ENCODE measurements at places on chromosomes 4 and X.

DNA sequence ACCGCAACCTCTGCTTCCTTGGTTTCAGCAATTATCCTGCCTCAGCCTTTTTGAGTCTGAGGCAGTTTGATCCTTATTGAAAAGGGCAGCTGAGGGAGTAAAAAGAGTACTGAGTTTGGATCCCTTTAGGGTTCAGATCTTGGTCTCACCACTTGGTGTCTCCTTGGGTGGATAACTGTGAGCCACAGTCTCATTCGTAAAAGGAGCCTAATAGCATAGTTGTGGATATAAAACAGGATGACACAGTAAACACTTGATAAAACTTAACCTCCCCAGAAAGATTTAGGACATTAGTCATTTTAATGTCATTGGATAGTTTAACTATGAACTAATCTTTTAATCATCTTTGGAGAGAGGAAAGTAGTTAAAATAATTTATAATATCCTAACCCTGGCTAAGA lies 173.0 kb downstream of the ANK2 start:
- DNase-seq, result no peak

DNA sequence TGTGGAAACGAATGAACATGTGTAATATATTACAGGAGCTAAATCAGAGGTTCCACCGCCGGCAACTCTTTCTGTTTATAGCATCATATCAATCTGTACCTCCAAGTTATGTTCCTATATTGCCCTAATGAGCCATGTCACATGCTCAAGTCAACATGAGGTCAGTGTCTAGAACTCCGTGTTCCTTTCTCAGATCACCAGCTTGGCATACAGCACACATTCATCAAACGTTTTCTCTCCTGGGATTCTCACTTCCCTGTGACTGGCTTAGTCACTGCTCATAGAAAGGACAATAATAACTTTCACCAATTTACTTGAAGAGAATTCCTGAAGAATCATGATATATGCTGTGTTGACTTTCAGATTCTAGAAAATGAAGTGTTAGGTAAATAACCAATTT lies 532.0 kb upstream of the SPANXN1 start:
- no peak for DNase-seq

- DNase-seq, result no peak
Measured at GRCh38 chr4:93127489-93127888, 701.1 kb upstream of the ATOH1 start.

GRCh38 chrX:72105436-72105835 lies 26.3 kb downstream of the RTL5 start:
- no peak for DNase-seq

DNA sequence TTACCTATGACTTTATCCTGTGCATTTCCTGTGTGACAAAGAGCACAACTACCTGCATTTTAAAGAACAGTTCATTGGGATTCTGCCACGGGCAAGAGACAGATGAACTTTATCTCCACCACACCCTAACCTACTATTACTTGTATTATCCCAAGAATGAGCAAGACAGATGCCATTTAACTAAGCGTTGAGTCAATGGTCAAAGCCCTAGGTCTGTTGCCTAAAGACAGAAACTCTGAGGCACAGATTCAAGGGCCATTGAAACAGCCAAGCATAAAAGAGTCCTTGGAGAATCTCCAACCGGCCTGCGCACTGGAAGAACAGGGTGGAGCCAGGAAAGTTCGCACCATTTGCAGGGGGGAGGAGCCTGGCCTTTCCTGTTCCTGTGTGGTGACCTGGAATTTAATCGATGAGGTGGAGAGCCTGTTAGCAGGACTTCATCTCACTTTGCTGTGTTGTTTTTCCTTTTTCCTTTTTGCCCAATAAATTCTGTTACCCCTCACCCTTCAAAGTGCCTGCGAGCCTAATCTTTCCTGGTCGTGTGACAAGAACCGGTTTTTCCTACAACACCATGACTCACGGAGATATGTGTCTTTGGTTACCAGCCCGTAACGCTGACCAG lies 146.4 kb upstream of the DIAPH2 start:
- DNase-seq, result no peak

DNA sequence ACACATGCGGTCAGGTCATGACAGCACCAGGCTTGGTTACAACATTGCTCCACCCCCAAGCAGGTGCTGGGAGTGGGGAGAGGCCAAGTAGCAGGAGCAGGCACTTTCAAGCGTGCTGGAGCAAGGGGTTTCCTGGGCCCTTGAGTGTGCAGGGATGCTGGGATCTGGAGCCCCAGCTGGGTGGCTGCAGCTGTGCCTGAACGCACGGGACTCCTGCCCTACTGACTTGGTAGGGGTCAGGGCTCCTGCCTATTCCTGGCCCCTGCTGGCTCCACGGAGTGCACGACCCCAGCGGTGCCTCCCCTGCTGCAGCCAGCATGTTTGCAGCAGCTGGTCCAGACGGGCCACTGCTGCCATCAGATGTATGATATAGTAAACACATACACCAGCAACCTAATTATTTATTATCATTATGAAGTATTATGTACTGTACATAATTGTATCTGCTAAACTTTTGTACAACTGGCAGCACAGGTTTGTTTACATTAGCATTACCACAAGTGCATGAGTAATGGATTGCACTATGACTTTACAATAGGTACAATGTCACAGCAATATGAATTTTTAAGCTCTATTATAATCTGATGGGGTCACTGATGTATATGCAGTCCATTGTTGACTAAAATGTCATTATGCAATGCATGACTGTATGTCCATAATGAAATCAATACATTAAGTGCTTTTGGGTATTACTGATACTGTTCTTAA lies 620.6 kb downstream of the RAPGEF2 start:
- DNase-seq, result no peak

DNA sequence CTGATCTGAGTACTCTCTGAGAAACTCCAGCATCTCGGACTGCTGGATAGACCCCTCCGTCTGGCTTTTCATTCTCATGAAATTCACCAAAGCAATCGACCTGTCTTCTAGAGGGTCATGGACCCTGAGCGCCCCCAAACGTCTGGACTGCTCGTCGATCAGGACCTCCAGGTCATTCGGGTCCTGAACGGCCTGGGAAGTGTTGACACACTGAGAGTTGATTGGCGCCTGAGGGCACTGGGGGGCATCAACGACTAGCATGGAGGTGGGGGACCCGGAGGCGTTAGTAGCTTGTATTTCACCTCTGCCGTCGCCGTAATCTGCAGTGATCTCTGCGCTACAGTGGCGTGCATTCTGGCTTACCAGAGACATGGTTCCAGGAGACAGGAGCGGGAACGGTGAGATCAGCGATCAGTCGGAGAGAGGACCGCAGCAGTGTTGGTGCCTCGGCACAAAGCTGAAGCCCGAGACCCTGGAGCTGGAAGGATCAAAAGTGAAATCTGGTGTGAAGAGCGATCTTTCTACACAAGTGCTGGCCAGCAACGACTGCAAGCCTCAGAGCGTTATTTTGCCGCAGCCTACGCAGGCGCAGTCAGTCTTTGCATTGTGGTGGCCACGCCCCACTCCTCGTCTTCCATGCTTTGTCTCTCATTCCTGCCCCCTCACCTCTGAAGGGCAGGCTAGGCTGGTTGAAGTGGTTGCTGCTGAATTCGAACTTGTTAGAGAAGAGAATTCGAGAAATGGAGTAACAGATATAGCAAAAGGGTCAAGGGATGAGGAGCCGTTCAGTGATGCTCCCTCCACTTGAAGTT lies at the start of gene MAGEE2:
MAGEE2 (minus strand) TSS at position 575 of the 812 bp plus-strand sequence; CDS start at position 372, 203 bp downstream.
- DNase-seq, result no peak

DNA sequence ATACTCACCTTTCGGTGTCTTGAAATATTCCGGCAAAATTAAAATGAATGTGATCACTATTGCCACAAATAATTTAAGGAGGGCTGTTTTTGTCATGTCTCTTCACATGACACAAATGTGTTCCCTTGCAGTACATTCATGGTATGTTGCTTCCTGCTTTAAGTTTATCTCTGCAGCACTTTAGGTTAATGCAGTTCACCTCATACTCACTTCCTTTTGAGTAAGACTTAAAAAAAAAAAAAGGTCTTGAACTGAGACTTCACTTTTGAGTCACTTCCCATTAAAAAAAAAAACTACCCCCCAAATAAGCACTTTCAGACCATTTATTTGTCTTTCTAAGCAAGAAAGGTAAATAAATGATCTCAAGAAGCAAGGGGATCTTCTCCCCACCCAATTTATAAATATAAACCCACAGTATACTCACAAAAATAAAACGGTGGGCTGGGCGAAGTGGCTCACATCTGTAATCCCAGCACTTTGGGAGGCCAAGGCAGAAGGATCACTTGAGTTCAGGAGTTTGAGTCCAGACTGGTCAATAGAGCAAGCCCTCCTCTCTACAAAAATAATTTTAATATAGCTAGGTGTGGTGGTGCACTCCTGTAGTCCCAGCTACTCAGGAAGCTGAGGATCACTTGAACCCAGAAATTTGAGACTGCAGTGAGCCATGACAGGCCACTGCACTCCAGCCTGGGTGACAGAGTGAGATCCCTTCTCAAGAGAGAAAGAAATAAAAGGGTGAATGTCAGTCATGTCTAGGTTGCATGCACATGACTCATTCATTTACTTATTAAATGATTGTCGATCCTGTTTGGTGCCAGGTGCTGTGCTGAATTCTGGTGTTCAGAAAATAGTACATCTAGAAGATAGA lies at the start of gene TMEM156:
TMEM156 (minus strand) TSS at position 192 of the 868 bp plus-strand sequence; CDS start at position 96, 96 bp downstream.
- no peak for DNase-seq

- no peak for DNase-seq
Measured at GRCh38 chr4:88737307-88737941, 39.8 kb upstream of the NAP1L5 start.

DNA sequence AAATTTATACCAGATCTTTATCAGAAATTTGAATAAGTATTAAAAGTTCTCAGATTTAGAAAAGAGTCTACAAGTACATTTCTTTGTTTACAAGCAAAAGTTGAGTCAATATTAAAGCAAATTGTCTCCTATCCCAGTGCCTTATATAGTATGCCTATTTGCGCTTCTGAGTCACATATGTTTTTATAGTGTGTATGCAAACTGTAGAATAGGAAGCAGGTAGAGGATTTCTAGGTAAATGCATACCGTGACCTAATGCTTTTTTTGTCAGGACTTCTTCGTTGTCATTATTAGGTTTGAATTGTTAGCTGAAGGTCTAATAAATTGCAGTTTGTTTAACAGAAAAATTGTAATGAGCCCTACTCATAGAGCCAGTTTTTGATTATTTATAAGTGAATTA lies 22.2 kb downstream of the CEP44 start:
- DNase-seq, result no peak

DNA sequence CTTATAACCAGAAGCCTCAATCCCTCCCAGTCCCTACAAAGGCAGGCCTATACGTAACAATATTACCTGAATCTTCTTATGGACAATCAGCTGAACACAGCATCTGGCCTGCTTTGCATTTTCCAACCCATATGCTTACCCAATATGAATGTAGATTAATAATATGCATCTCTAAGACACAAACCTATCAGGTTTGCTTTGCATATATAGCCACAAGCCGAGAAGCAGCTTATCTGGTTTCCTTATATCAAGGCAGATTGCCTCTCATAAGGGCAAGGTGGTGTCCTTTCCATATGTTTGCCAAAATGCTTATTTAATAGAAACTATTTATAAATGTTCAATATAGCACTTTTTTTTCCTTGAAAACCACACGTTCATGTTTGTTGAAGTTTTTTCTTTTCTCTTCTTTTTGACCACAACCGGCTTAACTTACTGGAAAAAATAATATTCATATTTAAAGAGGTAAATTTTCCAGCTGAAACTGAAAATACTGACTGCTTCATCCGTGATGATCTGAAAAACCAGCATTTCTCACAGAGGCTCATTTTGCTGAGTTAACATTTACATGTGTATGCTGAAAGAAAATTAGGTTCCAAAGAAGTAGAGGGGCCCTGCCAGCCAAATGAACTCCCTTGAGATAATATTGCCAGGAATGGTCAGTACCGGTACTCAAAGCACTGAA lies 3.8 kb downstream of the IL21 start:
- DNase-seq, result no peak

GRCh38 chr4:113674251-113674650 lies 87.3 kb downstream of the CAMK2D start:
- no peak for DNase-seq

GRCh38 chr4:136476753-136477152 lies 1055.5 kb downstream of the PCDH18 start:
- no peak for DNase-seq

- DNase-seq, result peak; percentile 65
Measured at GRCh38 chr4:7699031-7699430, 240.6 kb downstream of the AFAP1 start.

DNA sequence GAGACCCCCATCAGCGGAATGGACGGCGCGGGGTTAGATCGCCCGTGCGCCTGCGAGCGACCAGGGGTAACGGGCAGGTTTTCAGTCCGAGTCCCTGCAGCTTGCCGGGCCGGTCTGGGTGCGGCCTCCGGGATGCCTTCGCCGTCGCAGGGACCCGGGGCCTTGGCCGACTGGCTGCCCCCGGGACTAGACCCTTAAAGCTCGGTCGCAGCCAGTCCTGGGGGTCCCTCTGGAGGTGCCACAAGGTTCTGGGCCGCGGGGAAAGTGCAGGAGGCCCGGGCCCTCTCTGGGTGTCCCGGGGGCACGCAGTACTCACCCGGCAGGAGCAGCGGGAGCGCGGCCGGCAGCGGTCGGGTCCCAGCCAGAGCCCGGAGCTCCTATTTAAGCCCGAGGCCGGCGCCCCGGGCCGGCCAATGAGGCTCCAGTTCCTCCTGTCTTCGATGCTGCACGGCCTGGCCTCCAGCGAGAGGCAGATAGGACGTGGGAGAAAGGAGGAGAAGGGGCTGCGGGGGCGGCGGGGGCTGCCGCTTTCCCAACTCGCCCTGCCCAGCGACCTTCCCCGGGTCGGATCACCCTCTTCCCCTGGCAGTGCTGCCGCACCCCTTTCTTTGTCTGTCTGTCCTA lies at the start of gene SPON2:
SPON2 (minus strand) TSS at position 356 of the 624 bp plus-strand sequence.
- no peak for DNase-seq

- DNase-seq, result no peak
Measured at GRCh38 chr4:112973750-112974251, 75.7 kb upstream of the ANK2 start.

DNA sequence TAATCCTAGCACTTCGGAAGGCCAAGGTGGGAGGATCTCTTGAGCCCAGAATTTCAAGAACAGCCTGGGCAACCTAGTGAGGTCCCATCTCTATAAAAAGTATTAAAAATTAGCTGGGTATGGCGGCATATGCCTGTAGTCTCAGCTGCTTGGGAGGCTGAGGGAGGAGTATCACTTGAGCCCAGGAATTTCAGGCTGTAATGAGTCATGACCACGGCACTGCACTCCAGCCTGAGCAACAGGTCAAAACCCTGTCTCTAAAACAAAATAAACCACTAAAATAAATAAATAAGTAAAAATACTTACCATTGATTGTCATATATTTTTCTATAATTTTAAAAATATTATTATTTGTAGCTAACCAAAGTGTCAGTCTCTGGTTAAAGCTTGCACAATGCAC lies 315.6 kb upstream of the SMIM31 start:
- DNase-seq, result no peak

Data from AG09319 (cell line).